ENCODE measurements at places on chromosomes 3 and 15. TPM values are rescaled to one million over a fixed set of nuclear protein-coding genes. Genes with fewer than 3 reads are reported as not detected.

Gene HYAL3
- total RNA-seq, result 12.9 TPM

Gene STRIT1
- total RNA-seq, result not detected

Gene TMEM89
- not detected for total RNA-seq

Gene GPR149
- not detected for total RNA-seq

Gene TUSC7
- total RNA-seq, result not detected

Gene CDHR4
- not detected for total RNA-seq

Gene SSUH2
- total RNA-seq, result not detected

Gene ACAP2
- 33.1 TPM for total RNA-seq

Gene KLHL40
- total RNA-seq, result not detected

Gene IMPG2
- total RNA-seq, result 0.99 TPM

Gene ISL2
- 0.40 TPM for total RNA-seq

Gene SOX2
- total RNA-seq, result under 0.01 TPM

Gene IL17RE
- total RNA-seq, result under 0.01 TPM

Gene LDHAL6B
- not detected for total RNA-seq

Gene IQCF5
- not detected for total RNA-seq

Gene RNF7
- total RNA-seq, result 23.4 TPM

Gene USF3
- 3.9 TPM for total RNA-seq

Gene DLG1
- total RNA-seq, result 80.2 TPM

Gene GABRB3
- total RNA-seq, result 0.40 TPM

Gene CCDC13
- 0.20 TPM for total RNA-seq

Gene RUVBL1
- total RNA-seq, result 47.7 TPM

Gene PRR20G
- total RNA-seq, result not detected

Gene RPS17
- 2,061 TPM for total RNA-seq

Gene TRIM42
- not detected for total RNA-seq

Gene BDH1
- total RNA-seq, result 1.7 TPM

Gene ADGRG7
- not detected for total RNA-seq

Gene FSIP1
- total RNA-seq, result 0.44 TPM

Gene MYO5C
- 7.4 TPM for total RNA-seq

Gene ABTB1
- 8.5 TPM for total RNA-seq

Gene TICRR
- 0.40 TPM for total RNA-seq

Data from lung microvascular endothelial cell (primary cell).